Stimulated activated CD4-positive, alpha-beta T cell treated with anti-CD3 and anti-CD28 coated beads, Interleukin-2, amount 100 ng/mL, for 4 hours (primary cell): ENCODE measurements at places on chromosomes 13 and 19.

DNA sequence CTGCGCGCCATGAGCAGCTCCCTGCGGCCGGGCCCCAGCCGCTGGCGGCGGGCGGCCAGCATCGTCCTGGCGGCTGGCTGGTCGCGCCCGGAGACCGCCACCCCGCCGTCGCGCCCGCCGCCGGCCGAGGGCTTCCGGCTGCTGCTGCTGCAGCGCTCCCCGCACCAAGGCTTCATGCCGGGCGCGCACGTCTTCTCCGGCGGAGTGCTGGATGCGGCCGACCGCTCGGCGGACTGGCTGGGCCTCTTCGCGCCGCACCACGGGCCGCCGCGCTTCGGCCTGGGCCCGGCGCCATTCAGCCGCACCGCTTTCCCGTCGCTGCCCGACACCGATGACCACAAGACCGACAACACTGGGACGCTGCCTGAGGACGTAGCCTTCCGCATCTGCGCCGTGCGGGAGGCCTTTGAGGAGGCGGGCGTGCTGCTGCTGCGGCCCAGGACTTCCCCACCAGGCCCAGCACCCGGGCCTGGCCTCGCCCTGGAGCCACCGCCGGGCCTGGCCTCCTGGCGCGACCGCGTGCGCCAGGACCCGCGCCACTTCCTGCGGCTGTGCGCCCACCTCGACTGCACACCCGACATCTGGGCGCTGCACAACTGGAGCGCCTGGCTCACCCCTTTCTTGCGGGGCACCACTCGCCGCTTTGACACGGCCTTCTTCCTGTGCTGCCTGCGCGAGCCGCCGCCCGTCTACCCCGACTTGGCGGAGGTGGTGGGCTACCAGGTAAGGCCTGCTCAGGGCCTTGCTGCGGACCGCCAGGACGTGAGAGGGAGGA is 518 bp downstream of the NUDT19 start:
- peak; percentile 21 for DNase-seq

GRCh38 chr19:41480336-41480735 is 37.4 kb downstream of the ERICH4 start:
- no peak for DNase-seq

DNA sequence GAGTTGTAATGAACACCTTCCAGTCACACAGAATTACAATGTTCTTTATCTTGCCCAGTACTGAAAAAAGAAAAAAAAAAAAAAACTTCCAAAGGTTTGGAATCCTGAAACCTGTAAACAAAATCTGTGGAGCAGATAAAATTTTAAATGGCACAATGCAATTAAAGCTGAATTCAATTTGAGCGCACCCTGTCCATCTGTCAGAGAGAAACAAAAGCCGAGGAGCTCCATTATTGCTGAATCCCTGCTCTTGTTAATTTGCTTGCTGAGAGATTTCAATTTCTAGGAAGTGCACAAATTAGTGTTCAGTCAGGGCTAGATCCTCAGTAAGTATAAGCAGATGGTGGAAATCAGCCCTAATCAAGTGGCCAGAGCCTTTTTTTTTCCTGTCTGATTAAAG is 65.2 kb downstream of the DACH1 start:
- no peak for DNase-seq

DNA sequence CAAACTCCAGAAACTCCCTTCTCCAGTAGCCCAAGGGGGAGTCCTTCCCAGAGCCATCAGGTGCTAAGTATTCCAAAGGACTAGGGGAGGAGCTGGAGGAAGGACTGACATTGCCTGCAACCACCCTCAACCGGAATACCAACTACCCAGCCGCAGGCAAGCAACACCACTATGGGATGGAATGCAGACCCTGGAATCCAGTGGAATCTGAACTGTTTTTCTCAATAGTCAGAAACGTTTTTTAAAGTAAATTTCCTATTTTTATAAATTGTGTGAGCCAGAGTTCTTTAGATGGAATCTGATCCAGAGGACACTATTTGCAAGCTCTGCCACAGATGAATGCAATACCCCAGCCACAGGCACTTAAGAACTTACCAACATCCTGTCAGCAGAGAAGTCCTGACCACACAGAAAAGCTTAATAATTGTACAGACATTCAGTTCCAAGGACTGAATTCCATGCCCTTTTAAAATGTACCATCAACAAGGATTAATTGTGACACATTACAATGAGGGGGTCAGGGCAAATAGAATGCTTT is 92.1 kb downstream of the USP12 start:
- no peak for DNase-seq

GRCh38 chr13:33311040-33311439 is 25.5 kb upstream of the STARD13 start:
- DNase-seq: no peak

GRCh38 chr13:99750951-99751350 is 220.6 kb downstream of the ZIC5 start:
- DNase-seq: no peak

- no peak for DNase-seq
These were observed 138.3 kb upstream of the RFC3 start for GRCh38 chr13:33679658-33680012.

DNA sequence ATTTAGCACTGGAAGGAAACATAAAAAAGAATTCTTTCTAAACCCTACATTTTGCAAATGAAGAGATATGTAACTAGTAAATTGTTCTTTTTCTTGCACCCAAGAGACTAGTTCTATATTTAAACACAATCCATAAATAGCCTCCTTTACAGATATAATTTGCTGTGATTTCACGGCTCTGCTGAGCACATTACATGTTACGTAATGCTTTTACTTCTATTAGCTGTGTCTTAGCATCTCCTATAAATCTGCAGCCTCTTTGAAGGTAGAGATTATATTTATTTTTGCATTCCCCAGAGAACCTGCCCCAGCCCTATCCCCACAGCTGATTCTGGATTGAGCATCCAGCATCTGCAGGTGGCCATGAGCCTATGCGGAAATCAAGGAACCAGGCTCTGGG is 32.2 kb downstream of the LACC1 start:
- DNase-seq: no peak

GRCh38 chr19:19551853-19552192 is 13.8 kb downstream of the CILP2 start:
- no peak for DNase-seq

DNA sequence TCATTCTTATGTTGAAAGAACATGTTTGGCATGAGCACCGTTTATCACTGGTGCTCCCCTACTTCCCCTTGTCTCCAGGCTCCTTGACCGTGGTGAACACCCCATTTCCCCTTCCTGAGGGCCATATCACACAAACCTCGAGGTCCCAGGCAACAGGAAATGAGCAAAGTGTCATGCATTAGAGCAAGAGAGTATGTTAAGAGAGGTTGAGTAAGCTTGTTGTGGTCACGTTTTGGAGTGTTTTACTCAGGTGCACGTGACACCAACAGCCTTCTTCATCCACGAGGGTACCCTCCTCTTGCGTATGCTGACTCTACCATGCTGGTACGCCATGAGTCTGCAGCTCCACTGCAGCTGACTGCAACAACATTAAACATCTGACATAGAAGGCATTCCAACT is 482.2 kb upstream of the NBEA start:
- no peak for DNase-seq

DNA sequence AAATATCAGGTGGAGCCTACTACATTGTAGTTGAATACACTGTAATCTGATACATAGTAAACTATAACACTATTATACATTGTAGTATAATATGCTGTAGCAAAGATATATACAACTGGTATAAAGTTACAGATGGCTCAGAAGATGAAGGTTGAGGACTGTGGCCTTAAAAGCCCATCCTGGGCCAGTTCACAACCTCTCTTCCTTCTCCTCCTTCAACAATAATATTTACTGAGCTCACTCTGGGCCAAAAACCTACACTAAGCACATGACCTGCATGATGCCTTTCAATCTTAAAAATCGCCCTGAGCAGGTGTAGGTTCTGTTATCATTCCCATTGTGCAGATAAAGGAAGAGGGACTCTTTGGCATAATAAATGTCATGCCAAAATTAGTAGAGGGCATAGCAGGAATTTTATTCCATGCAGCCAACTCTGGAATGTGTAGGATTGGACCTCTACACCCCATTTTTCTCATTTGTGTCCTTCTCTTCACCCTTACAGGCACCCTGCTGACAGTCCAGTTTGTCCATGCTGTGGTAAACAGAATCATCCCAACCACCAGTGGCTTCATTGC is 14.6 kb upstream of the SIN3B start:
- no peak for DNase-seq

GRCh38 chr13:45328661-45329111 is 12.3 kb downstream of the TPT1 start:
- DNase-seq: no peak

- no peak for DNase-seq
These were observed 228.3 kb downstream of the DACH1 start for GRCh38 chr13:71638751-71639150.

- DNase-seq: no peak
These were observed 25.5 kb downstream of the KCTD12 start for GRCh38 chr13:76860706-76861105.

DNA sequence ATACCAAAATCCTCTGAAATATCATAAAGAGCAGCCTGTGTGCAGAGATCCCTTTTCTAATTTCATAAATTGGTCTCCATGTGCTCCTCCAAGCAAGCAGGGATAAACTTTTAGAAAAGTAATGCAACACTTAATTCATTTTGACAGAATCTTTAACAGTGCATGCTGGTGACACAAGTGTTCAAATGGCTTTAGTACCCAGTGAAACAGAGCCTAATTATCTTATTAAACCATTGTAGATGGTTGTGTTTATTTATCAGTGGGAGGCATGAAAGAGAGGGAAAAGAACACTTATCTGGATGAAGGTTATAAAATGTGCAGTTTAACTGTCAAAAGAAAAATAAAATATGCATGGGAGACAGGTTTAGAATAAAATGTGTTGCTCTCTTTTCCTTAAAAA is 945.0 kb upstream of the PCDH20 start:
- no peak for DNase-seq

DNA sequence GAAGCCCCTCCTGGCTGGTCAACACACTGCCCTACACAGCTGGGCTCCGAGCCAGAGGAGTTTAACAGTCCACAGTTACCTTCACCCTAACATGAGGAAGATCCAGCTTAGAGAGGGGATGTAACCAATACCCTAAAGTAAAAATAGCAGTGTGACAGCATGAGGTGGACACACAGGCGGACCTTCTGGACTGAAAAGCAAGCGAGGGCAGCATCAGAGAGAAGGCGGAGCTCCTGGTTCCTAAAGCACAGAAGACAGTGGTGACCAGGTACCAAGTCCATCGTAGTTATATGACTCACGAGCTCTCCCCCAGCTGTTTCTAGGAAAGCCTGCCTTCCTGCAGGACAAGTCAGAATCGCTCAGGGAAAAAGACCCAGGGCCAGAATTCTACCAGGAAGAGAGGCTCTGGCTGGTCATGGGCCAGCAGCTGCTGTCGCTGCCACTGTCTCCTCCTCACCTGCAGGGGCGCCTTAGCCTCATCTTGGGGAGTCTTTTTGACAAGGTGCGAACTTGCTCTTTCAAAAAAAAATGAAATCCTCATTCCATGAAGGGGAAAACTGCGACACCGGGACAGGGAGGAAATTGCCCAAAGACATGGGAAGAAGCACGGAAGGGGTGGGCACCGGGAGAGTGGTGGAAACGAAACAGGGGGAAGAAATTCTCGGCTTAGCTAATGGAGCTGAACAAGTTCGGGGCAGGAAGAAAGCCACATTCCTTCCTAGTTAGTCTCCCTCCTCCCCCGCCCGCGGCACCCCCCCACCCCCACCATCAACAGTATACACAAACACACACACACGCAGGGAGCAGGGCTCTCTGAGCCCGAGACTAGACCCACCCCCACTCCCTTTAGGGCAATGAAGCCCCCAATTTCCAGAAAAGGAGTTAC is 1.7 kb downstream of the ELL start:
- DNase-seq: peak; percentile 45

DNA sequence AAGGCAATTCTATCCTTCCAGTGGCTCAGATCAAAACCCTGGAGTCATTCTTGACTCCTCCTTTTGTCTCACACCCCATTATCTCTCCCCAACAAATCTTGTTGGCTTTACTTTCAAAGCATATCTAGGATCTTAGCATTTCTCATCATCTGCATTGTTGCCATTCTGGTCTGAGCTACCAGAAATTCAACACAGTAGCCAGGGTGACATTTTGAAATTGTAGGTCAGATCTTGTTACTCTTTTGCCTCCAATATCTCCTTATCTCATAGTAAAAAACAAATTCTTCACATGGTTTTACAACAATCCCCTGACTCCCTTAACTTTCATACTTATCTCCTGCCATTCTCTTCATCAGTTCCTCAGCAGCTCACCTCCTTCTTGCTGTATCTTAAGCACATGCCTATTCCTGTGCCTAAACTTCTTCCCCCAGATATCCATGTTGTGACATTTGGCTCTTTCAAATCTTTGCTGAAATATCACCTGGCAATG is 115.8 kb downstream of the KLF5 start:
- no peak for DNase-seq

GRCh38 chr19:6006896-6007295 is 29.0 kb upstream of the RANBP3 start:
- no peak for DNase-seq

- DNase-seq: no peak
These were observed 51.7 kb upstream of the KPNA3 start for GRCh38 chr13:49844181-49844580.

DNA sequence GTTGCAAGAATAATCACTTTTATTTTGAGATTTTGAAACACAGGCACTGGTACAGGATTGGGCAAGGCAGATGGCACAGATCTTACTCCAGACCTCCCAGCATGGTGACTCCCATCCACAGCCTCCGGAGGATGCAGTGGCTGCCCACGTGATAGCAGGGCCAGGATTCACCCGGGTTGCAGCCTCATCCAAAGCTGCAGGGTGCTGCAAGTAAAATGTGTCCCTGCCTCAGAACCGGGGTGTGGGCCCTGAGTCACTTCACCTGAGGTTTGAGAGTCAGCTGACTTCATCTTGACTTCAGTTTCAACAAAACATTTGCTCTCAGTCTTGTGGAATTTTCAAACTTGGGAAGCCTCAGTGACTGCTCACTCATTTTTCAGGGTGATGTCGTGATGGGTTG is 201.9 kb downstream of the FGF9 start:
- no peak for DNase-seq

DNA sequence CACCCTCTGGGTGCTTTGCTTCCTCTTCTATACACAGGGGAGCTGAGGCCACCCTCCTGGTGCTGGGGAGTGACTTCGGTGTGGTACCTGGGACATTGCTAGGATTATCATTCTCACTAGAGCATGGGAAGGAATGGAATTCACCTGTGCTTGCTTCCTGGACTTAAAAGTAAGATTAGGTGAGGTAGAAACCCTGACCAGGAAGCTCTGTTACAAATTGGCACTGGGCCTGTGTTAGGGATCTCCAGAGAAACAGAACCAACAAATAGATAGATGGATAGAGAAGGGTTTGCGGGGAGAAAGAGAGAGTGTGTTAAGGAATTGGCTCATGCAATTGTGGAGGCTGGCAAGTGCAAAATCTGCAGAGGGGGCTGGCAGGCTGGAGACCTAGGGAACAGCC is 13.9 kb upstream of the SIAH3 start:
- DNase-seq: no peak

DNA sequence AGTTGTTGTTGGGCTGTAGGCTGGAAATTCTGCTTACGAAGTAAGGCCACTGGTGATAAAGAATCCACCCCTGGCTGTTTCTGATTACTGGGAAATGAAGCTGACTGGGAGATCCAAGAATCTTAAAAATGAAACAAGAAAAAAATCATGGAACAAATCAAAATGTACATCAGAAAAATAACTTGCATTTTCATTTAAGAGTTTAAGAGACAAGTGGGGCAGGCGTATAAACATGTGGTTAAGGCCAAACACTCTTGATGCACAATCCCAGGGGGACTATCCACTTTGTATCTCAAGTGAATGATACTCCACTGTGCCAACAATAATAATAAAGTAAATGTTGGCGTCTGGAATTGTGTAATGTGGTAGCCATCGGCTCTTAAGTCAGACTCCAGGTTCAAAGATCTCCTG is 24.6 kb downstream of the ZMYM5 start:
- no peak for DNase-seq
